WTC11 (cell line): ENCODE measurements at places on chromosomes 7 and 10. TPM values are rescaled to one million over a fixed set of nuclear protein-coding genes. Genes with fewer than 3 reads are reported as not detected.

GRCh38 chr10:101903827-101904550 is 60.4 kb upstream of the KCNIP2 start:
- no peak for DNase-seq

Gene SUN3
- total RNA-seq = not detected in 3 replicates

- DNase-seq = no peak
These were observed 586.1 kb downstream of the INHBA start for GRCh38 chr7:41116817-41117216.

- no peak for DNase-seq
These were observed 81.2 kb upstream of the PPIF start for GRCh38 chr10:79266084-79266483.

Gene GRM8
- 2.1 to 2.4 TPM (median 2.3 TPM) in 3 replicates for total RNA-seq

DNA sequence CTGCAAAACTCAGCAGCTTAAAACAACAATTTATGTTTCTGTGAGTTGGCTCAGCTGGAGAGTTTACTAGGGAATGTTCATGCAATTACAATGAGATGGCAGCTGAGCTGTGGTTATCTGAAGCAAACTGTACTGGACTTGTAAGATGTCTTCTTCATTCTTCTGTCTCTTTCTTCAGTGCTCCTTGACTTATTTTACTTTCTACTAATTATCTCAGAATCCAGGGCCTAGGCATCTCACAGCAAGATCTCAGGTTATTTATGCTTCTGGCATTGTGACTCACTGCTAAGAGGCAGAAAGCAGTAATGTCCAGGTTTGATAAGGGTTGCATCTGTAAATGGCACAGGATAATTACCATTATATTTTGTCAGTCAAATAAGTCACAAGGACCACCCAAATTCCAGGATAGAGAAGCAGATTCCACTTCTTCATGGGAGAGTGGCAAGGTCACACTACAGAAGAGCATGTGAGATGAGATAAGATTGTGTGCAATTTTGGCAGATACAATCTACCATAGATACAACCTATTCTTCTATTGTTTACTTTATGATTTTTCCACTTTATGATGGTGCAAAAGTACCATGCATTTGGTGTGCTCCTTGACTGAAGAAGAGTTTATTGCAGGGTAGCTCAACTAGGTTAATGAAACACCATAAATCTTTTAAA is 16.8 kb downstream of the VIM start:
- DNase-seq = no peak

DNA sequence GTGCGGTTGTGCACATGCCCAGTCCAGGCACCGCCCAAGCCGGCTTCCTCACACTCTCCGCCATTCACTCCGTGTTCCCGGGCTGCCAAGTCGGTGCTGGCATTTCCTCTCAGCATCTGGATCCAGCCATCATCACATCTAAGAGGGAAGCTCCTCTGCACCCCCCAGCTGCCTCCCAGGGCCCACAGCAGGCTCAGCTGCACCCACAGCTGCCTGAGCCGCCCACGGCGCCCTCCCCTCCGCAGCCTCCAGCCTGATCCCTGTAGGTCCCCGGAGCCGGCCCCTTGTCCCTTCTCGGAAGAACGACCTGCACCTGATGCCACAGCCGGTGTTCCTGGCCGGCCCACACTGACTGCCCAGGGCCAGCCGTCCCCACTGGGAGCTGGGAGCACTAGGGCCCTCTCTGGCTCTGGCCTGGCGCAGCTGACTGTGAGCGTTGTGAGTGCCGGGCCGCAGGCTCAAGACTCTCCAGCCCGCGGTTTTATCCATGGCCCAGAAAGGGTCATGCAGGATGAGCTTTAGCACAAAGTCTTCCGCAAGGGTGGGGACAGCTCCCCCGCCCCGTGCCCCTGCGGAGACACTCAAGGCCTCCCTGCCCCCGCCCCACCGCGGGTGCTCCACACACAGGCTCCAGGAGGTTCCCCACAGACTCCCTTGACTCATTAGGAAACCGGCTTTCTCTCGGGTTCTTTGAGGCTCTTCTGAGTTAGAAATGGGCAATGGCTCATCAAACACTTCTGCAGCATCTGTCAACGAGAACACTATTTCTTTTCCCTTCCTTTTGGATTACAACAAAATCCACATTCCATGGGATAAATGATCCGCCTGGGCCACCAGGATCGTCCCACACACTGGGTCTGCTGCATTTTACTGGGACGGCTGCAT is 31.2 kb downstream of the CFAP46 start:
- no peak for DNase-seq
